Activated CD8-positive, alpha-beta memory T cell treated with anti-CD3 and anti-CD28 coated beads, Interleukin-2, amount 50 U/mL, for 4 hours (primary cell): ENCODE measurements at places on chromosomes 3 and 15.

GRCh38 chr3:150135287-150135721 lies 164.6 kb upstream of the PFN2 start:
- no peak for DNase-seq

DNA sequence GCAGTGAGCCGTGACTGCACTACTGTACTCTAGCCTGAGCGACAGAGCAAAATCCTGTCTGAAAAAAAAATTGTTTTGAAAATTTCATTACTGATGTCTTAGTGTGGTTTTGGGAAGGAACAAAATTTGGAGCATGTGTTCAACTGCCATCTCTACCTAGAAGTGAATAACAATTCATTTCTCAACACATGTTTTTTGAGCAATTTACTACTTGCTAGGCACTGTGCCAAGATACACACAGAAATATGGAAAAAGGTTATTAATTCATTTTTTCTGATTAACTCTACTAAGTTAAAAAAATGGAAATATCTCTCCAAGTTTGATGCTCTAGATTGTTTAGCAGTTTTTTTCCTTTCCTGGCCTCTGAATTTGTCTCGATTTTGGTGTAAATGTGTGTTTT lies 5.2 kb upstream of the TCF12 start:
- DNase-seq, result no peak

- DNase-seq, result no peak
These were observed 9.6 kb downstream of the GALK2 start for GRCh38 chr15:49179433-49180190.

DNA sequence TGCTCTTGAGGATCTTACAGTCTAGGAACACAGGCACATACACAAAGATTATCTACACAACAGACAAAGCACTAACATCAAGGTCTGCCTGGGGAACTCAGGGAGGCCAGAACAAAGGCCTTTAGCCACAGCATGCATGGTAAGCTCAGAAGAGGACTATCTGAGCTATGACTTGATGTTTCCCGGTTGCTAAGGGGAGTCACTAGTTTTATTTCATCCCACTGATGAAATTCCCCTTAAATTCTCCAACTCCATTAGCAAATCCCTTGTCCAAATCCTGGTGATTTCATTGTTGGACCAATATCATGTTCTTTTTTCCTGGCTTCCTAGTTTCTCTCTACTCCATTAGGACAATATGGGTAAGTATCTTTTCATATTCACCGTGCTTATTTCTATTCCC lies 23.3 kb downstream of the FBN1 start:
- DNase-seq, result no peak

DNA sequence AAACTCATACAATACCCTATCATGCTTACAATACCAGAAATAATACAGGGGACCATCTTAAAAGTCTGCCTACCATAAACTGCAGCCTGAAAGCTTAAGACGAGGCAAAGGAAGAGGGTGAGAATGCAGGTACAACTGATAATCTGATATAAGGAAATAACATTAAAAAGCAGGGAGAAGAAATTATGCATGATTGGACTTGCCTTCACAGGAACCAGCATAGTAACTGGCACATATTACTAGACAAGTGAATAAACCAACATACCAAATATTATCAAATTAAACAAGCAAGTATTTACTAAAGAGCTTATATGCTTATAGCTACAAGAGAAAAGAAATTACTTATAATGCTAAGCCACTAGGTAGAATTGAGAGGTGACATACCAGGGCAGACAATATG lies 18.7 kb downstream of the ANKRD28 start:
- DNase-seq, result no peak

DNA sequence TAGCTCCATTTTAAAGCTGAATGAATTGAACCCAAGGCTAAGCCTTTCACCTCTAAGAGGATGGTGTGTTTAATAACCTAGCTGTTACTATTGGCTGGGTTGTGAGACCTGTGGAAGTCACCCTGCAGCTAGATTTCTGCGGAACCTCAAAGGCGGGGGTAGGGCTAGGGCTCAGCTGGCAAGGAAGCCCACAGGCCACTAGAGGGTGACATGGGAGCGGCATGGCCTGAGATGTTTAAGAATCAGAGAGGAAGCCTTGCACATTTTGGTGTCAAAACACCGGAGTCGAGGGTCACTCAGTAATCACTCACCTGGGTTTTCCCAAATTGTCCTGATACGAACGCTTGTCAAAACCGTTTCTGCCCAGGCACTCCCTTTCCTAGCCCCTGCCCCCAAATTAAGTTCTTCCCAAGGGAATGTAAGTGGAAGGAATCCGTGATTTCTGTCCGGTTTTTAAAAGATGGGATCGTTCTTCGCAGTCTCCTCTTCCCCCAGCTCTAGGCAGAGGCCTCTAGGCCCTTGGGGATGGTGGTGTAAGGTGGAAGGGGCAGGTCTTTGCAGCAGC lies 3.8 kb upstream of the ACAD9 start:
- DNase-seq, result peak; percentile 62

GRCh38 chr3:170128977-170129431 lies 52.5 kb downstream of the PHC3 start:
- DNase-seq, result no peak

DNA sequence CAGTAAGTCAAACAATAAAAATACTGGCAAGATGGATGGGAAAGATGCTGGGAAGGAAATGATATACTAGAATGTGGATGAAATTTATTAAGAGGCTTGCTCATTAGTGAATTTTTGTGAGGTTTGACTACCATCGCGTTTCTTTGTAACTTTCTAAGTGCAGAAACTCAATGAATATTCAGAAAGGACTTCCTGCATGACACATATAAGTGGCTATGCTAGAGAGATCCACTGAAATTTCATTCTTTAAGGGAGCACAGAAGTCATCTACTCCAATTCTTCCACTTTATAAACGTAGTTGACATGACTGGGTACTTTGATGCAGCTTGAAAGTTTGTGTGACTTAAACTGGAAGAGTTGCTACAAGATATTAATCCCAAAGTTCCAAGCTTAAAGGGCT lies 88.0 kb downstream of the SHQ1 start:
- no peak for DNase-seq

- DNase-seq, result no peak
These were observed 342.5 kb downstream of the SHQ1 start for GRCh38 chr3:72505539-72506405.

DNA sequence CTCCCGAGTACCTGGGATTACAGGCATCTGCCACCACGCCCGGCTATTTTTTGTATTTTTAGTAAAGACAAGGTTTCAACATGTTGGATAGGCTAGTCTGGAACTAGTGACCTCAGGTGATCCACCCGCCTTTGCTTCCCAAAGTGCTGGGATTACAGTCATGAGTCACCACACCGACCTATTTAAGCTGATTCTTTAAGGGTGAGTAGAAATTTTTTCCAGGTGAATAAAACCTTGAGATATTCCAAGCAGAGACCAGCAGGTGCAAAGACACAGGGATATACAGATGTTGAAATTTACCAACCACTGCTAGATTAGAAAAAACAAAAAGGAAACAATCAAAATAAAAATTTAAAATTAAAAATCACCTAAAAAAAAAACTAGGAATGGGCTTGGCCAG lies 74.4 kb upstream of the CHRNB4 start:
- no peak for DNase-seq

DNA sequence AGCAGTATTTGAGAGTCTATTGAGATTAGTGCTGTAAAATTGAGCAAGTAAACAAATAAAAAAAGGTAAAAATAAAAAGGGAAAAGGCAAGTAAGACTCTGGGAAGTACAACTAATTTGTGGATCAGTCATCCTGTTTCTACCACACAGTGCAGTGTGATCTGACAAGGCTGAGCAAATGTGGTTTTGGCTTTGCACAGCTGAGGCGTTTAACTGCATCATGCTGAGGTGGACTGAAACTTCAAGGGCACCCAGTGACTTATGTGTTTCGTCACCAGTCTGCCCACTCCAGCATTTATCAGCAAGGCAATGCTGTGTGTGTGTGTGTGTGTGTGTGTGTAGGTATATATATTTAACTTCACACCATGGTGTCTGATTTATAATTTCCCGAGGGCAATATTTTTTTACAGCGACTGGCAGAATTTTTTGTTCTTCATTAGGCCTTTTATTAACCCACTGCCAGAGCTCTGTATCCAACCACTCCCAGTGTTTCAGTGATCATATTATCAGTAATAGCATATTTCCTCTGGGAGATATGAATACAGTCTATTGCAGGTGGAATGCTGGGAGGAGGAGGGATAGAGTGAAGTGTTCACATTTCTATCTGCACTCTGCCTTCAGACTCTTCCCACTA lies 131.5 kb upstream of the SATB1 start:
- peak; percentile 63 for DNase-seq

DNA sequence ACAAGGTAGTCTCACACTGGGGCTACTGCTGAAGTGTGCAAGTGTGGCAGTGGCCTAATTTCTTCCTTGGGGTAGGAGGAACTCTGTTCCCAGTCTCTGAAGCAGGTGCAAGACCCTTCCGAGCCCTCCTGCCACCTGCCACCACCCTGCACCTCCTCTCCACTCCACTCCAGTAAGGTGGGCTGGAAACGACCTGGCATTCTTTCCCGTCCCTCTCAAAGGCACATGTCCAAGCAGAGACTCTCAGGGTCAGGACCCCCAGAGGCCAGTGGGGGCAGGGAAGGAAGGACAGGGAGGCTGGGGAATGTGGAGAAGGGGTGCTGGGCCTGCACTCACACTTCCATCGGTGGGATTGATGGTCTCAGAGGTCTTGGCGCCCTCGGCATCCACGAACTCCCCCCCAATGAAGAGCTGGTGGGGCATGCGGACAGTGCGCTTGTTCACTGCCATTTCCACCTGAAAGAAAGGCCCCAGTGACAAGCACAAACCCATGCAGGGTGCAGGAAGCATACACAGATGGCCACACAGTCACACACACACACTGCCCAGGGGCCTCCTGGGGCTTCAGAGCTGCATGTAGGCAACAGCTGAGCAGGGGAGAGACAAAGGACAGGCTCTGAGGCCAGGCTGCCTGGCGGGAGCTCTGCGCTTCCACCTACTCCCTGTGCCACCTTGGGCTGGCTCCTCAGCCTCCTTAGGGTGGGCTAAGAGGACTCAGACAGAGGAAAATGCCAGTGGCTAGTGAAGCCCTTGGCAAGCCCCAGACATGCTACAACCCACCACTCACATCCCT lies 43.8 kb downstream of the ALDH1L1 start:
- DNase-seq, result peak; percentile 10

- DNase-seq, result no peak
These were observed 10.7 kb upstream of the DHX36 start for GRCh38 chr3:154334973-154335420.

DNA sequence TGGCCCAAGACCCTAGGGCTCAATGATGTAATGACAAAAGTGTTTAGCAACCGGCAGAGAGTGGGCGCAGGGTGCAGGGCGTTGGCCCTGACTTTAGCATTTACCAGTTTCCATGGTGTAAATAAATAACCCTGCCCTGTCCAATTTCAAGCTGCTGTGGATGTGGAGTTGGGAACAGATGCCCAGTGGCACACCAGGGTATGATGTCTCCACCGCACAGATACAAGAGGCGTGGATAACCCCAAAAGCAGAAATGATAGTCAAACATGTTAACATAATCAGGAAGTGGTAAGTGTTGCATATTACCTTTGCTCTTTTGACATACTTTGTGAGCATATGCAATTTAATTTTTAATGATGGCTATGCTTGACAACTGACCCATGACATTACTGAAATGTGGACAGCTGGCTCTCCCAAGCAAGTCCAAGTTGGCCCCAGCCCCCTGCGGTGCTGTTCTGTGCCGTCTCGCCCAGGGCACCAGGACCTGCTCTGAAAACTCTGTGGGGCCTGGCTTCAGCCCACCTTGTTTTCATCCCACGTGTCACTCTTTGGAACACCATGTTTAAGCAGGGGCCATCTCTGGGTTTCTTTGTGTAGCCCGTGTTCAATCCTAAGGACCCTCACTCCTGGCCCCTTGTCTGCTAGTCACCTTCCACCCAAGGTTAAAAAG lies 10.8 kb upstream of the ANPEP start:
- no peak for DNase-seq

- no peak for DNase-seq
These were observed 128.1 kb downstream of the RPL22L1 start for GRCh38 chr3:170741756-170742529.

DNA sequence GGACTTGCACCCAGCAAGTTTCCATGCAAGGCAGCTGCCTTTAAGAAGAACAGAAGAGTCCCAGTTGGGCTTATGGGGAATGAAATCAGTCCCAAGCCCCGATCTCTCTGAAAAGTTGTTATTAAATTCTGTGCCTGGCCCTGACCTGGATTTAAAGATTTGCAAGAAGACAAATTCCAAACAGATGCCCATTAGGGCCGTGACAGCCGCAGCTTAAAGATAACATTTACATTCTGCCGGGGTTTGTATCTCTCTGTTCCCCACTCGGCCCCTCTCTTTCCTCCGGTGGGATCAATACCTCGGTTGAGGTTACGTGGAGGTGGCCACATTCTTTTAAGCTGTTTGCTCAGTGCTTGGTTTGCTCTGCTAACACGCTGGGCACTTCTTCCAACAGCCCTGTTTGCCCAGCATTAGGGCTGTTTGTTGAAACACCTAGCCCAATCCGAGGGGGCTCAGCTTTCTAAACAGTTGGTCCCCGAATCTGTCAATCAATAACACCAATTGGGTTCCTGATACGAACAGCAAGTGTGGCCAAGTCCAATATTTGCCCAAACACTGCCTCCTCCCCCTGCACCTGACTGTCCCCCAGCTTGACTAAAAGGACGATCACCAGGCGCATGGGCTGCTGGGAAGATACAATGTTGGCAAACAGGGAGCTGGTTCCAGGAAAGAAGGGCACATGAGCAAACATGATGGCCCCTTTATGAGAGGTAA lies 108.6 kb downstream of the RPLP1 start:
- DNase-seq, result no peak

- DNase-seq, result no peak
These were observed 117.3 kb downstream of the ADAMTS17 start for GRCh38 chr15:100224206-100225185.

DNA sequence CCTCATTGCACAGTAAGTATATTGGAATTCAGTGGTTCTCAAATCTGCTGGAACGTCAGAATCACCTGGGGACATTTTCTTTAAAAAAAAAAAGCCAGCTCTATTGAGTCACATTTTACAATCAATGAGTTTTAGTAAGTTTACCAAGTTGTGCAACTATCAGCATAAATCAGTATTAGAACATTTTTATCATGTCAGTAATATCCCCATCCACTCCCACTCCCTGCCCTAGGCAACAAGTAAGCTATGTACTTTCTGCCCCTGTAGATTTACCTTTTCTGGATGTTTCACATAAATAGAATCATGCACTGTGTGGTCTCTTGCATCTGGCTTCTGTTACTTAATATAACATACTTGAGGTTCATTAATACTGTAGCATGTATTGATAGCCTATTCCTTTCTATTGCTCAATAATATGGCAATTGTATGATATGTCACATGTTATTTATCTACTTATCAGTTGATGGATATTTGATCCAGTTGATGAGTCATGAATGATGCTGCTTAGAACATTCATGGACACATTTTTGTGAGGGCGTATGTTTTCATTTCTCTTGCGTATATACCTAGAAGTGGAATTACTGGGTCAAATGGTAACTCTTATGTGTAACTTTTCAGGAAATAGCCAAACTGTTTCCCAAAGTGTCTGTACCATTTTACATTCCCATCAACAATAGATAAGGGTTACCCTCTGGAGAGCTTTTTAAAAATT lies 180.5 kb downstream of the THSD4 start:
- DNase-seq, result no peak

GRCh38 chr3:52068055-52068571 lies 11.7 kb upstream of the DUSP7 start:
- DNase-seq, result no peak
